CD8-positive, alpha-beta T cell (primary cell): ENCODE measurements at places on chromosomes 4 and X.

DNA sequence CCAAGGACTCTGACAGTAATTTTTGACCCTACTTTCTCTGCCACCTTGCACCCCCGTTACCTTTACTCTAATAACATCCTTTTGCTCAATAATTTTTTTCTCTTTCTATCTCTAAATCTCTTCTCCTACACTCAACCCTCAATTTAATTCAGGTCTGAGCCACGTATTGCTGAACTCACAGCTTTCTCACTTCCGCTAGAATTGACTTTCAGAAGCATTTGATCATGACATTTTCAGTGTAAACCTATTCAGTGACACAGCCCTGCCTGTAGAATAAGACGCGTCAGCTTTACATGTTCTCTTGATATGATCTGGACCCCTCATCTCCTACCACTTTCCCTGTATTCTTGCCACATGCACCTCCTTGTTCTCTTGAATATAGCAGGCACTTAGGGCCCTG, 439.5 kb upstream of the MAGEB2 start:
- no peak for DNase-seq

DNA sequence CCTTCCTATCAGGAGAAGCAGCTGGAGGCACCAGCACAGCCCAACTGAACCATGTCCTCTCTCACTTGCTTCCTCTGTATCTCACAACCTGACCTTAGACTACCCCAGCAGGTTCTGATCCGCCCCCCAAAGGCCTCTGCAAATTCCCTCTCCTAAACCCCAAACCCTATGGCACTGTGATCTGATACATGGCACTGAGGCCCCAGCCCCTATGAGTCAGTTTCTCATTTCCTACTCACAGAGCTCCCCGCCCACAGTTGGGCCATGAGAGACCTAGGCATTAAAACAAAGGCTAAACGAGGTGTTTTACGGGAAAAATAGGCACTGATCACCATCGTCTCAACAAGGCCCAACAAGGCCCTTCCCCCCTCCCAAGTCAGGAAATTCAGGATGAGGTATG, 19.1 kb downstream of the SASH3 start:
- DNase-seq = no peak

DNA sequence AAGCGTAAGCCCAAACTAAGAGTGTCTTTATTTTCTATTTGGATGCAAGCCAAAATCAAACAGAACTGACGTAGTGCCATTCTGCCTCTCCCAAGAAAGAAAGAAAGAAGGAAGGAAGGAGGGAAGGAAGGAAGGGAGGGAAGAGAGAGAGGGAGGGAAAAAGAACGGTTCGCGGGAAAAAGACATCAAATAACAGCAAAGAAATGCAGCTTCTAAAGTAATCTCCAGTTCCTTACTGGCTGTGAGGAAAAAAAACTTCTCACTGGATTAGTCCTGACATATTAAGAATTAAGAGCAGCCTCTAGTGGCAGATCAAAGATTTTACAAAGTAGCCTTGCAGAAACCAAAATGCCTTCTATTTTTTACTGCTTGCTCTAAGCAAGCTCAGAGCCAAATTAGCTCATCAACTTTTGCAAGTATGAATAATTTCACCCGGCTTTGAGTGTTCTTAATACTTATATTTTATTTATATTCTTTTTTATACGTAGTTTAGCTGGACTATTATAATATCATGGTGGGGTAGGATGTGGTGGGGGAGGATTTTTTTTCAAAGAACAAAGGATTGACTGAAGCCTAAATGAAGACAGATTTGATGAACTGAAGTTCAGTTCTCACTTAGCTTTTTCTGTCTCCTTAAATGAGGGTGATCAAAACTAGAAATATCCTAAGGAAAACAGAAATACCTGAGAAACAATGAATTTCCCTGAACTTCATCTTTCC, 36.6 kb downstream of the PITX2 start:
- DNase-seq = no peak

GRCh38 chrX:150282953-150283352, 80.2 kb upstream of the MAMLD1 start:
- DNase-seq = no peak

GRCh38 chr4:3124070-3124767, 49.7 kb downstream of the HTT start:
- DNase-seq = no peak

DNA sequence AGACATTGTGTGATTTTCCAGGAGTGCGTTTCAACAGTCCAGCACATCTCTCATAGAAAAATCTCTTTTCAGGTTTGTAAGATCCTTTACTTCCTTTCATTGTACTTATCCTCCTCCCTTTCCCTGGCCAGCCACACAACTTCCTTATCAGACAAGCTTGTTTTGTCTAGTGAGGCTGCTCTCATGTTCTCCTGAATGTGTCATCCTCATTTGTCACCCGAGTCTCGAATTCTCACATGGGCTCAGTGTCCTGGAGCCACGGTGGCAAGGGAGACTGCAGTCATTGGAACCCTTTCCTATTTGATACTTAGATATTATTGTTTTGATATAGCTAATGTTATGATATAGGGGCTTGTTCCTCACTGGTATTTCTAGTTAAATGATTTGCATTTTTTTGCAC, 16.9 kb downstream of the SYNPO2 start:
- no peak for DNase-seq

GRCh38 chr4:159272273-159273140, 169.6 kb downstream of the RAPGEF2 start:
- no peak for DNase-seq

GRCh38 chr4:38157592-38157991, 197.4 kb downstream of the PTTG2 start:
- DNase-seq = no peak

DNA sequence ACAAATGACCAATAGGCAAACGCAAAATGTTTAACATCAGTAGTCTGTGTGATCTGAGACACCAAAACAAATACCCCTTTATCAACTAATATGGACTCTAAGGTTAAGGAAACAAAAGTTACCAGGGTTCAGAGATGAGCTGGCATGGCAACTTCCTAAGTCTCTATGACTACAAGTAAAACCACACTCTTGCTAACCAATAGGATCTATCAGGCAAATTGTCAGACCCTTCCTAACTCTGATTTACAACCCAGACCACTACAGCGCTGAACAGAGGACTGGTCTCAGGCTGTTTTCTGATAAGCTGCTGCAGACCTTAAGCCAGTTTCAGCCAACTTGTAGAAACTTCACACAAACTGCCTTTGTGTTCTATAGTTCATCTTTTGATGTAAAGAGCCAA, 608.0 kb downstream of the TLL1 start:
- DNase-seq = no peak
